ENCODE measurements at places on chromosomes 16 and 17.

- DNase-seq: peak; percentile 66
Observed at GRCh38 chr16:15434425-15435215, at the start of gene BMERB1. BMERB1 (plus strand) TSS chr16:15434588; CDS start chr16:15434654, 66 bp downstream.

DNA sequence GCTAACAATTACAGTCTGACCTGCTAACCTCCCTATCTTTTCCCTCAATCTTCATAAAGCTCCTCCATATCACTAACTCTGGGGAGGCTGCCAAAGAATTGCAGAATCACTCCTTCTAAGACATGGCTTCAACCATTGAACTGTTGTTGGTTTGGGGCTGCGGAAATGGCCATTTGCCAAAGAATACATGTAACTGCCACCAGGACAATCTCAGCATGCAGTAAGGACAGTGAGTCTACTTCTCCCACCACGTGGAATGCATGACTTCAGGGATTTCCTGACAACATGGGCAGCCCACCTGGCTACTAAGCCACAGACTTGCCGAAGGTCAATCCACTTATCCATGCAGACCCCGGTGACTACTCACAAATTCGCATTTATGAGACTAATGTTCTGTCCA is 104.3 kb upstream of the NUDT7 start:
- DNase-seq: no peak

DNA sequence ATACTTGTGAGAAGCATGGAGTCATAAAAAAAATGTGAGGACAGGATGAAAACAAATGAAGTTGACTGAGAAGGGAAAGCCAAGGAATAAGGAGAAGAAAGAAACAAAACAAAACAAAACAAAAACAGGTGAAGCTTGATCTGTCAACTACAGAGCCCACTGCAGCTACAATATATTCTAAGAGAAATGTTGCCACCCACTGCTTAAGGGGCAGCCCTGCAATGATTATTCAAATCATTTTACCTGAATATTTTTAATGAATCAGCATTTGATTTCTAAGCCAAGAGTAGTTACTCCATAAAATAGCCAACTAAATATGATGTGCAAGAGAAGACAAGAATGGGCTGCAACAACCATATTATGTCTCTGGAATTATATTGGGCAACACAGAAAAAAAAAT is 252.0 kb upstream of the KIF2B start:
- no peak for DNase-seq

- DNase-seq: peak; percentile 79
Observed at GRCh38 chr17:28743243-28744103, at the start of gene TRAF4. TRAF4 (plus strand) TSS chr17:28744011; CDS start chr17:28744113, 102 bp downstream.

DNA sequence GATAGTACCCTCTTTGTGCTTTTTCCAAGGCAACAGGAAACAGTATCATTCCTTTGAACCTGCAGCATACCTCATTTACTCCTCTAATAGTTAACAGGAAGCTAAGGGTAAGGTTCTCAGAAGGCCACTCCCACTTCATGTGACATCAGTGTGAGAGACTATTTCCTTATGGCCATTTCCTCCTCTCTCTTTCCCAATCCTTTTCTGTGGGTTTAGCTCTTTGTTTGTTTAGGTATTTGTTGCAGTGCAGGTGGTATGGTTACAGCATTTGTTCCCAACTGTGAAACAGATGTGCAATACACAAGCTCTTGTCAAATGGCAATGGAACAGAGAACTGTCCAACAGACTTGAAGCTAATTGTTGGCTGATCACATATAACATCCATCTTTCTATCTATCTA is 14.7 kb downstream of the TMC5 start:
- no peak for DNase-seq

DNA sequence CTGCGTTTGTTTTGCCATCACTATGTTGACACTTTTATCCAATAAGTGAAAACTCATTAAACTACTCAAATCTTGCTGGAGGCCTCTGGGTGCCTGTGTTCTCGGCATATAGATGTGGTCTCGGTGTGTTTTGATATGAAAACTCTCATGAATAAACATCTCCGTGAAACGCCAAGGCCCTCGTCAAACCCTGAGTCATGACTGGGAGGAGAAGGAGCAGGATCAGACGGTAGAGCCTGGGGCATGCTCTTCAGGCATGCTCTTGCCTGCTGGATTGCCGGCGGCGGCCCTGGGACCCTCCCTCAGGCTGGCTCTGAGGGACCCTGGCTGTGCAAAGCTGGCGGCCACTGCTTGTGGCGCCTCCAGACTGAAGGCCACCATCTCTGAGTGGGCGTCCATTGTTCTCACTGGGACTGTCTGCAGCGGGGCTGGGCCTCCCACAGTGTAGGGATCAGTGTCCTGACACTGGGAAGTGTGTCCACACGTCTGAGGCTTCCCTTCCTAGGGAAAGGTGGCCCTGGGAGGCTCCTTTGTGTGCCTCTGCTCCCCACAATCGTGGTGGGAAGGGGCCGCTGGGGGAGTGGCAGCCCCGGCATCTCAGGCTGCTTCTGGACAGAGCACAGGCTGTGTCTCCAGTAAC is 1.7 kb upstream of the NPB start:
- DNase-seq: no peak

DNA sequence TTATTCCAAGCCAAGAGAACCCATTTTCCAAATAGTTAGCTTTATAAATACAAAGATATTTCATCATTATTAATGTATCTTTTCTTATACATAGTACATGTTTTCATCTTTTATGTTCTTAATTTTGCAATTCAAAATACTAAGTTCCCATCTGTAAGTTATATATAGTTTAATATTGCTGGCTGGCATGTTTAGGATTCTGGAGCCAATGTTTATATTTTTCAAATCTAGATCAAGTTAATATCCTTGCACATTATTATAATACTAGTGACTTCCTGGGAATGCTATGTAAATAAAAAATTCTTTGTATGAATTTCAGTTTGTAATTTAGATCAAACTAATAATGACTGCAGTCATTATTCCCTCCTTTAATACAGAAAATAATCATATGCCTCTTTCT is 189.7 kb downstream of the CNTNAP4 start:
- DNase-seq: no peak

GRCh38 chr16:69166946-69167930 is 19.7 kb upstream of the SNTB2 start:
- no peak for DNase-seq

DNA sequence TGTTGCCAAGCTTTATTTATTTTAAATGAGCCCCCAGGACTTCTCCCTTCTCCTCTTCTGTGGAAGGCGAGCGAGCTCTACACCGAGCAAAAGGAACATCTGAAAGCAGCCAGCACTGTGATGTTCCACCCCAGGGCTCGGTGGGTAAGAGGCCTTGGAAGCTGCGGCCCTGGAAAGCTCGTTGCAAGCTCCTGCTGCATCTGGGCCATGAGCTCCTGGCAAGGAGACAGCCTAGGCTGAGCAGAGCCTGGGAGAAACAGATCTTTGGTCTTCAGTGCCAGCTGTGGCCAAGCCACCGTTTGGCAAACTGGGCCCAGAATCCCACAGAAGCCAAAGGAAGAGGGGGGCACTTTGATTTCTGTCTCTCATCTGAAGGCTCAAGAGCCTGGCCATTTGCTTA is 114.1 kb downstream of the ENGASE start:
- no peak for DNase-seq

DNA sequence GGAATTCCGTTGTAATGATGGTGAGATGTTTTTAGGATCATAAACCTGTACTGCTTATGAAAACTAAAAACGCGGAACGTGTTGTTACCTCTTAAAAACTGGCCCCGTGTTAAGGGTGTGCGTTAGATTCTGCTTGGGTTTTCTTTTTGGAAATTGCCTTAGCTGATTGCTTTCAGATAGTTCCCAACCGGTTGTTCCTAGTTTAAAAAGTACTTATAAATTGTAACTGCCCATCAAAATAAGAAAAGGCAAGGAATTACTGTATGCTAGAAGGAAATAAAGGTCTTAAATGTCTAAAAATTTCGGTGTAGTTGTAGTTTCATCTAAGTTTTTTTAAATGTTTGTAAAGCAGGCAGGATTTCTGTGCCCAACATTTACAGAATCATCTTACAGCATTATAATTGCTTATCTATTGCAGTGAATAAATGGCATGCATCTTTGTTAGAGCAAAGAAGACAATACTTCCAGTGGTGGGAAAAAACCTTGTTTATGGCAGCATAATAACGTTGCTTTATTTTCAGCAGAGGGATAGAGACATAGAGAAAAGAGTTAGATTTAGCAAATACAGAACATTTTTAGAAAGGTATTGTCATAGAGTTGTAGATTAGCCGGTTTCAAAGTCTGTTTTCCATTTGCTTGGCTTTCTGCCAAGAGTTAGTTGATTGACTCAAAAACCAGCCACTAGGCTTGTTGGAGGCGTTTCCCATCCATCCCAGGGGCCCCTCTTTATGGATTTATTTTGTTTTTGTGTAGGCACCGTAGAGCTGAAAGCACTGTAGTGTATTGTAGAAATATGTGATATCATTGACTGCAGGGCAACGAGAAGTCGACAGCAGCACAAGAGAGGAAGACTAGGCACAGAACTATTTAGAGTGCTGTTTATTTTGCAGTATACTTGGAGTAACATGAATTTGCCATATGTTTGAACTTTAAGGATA is 1.7 kb downstream of the PPM1D start:
- peak; percentile 84 for DNase-seq

- DNase-seq: peak; percentile 65
Observed at GRCh38 chr17:15884731-15885130, 60.2 kb upstream of the ADORA2B start.

- DNase-seq: no peak
Observed at GRCh38 chr17:68185820-68186219, 62.0 kb upstream of the AMZ2 start.

DNA sequence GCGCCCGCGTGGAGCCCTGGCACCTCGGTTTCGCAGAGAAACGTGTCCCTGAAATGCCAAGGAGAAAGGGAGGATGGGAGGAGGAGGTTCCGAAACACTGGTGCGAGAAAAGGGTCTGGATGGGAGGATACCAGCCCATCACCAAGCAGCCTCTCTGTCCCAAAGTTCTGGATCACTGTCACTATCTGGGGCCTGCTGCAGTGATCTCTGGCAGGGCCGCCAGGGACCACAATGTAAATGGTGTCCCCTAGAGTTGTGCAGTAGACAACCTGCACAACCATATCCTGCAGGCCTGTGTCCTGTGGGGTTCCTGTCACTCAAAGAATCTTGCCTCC is 229.3 kb downstream of the C16orf78 start:
- DNase-seq: no peak

DNA sequence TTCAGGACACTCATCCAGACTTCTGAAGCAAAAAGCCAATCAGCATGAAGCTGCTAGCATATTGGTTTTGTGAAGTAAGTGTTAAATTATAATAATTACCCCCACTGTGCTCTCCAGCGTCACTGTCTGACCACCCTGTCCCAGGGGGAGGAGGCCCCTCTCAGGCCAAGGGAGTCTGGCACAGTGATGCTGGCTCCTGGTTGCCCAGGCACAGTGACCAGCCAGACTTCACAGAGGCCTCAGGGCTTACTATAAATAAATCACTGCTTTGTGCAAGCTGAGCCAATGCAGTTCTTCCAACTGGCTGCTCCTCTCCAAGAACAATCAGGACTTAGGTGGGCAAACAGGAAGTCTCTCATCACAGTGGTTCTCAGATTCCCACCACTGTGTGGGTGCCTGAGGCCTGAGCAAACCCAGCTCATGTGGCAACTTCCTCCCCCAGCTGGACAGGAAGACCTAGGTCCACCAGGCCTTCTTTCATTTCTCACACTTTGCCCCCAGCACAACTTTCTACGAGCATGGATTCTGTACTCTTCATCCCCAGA is 1.7 kb upstream of the DBNDD1 start:
- DNase-seq: no peak

DNA sequence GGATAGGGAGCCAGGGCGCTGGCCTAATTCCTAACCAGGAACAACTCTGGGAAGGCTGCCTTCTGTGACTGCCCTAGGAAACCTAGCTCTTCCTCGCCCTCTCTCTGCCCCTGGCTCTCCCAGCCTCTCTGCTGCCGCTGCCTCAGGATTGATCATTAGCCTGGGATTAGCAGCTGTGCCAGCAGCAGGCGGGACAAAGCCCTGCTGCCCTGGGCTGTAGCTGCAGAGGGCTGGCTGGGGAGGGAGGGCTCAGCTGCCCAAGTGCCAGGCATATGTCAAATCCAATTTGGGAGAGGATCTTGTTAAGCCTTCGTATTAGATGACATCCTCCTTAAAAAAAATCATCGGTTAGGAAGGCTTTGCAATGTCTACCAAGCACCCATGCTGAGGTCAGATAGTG is 144.8 kb upstream of the CCL2 start:
- no peak for DNase-seq

- no peak for DNase-seq
Observed at GRCh38 chr17:48523010-48523409, 7.8 kb downstream of the HOXB1 start.

- DNase-seq: peak; percentile 89
Observed at GRCh38 chr16:67862623-67863583, 9.9 kb upstream of the EDC4 start.

GRCh38 chr17:33968350-33969044 is 286.6 kb upstream of the CCL2 start:
- DNase-seq: no peak

DNA sequence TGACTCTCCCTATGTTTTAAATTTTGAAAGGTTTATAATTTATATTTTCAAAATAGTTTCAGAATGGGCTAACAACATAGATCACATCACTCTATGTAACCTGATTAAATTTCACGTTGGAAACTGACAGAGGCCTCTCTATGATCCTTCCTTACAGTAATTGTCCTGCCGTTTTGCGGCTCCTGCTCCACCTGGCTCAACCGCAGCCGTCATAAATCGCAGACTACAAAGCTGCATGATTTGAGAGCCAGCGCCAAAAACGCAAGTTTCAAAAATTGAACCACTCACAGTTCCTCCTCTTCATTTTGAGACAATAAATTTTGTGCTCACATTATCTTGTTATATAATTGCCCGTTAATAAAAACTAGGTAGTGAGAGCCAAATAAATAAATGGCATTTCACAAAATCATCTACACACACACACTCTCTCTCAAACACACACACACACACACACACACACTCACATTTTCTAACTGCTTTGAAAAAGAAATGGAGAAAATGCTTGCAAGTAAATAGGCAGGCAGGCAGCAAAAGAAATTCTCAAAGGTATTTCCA is 263.1 kb upstream of the PSMD7 start:
- no peak for DNase-seq

DNA sequence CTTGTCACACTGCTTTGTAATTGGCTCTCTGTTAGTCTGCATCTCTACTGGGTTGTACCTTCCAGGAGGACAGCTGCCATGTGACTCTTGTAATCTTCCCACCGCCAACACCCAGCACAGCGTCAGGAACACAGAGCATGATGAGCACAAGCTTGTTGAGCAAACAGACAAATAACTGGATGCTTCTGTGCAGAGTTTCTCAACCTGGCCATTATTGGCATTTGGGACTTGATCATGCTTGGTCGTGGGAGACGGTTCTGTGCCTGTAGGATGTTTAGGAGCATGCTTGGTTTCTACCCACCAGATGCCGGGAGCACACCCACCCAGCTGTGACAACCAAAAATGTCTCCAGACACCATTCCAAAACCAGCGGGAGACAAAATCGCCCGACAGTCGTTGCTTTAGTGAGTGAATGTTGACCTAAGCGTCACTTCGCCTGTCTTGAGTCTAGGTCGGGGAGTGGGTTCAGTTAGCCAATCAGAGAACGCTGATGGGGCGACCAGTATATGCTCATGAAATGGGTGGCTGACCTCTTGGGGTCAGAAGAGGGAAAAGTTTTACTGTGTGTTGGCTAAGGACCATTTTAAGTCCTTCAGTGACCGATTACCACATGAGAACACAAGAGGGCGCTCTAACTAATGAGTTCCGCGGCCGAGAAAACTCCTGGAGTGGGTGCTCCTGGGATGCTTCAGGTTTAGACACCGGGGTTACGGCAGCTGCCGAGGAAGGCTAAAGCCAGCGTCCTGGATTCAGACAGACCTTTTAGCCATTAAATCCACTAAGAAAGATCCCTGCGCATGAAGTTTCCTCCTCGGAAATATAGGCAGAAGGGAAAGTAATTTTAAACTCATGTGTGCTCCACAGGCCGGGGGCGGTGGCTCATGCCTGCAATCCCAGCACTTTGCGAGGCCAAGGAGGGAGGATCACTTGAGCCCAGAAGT is 57.8 kb upstream of the TEX2 start:
- peak; percentile 87 for DNase-seq
